ENCODE measurements at places on chromosomes 1 and 21.

GRCh38 chr1:49626472-49626871 lies 397.3 kb downstream of the AGBL4 start:
- DNase-seq, result no peak

DNA sequence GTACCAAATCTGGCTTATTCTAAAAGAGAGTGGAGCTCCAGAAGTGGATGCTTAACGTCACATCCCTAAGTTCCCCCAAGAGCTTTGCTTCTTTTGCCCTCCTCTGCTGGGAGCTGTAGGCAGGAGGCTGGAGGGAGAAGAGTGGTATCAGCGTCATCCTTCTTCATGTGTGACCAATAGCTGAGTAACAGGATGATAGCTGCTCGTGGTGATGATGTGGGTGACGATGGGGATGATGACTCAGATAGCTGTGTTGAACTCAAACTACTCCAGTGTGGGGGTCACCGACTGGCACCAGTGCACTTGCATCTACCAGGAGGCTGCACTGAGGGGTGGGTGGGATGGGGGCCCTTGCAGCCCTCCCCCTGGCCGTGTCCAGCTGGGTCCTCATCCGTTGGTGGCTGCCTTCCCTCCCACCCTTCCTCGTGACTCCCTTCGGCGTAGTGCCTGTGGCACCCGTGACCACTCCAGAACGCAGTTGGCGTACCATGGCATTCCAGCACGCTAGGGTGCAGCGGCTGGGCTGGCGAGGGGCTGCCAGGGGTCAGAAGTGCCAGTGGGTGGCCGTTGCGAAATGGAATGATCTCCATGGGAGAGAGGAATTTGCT lies 1.1 kb downstream of the IGFN1 start:
- DNase-seq, result peak; percentile 79

DNA sequence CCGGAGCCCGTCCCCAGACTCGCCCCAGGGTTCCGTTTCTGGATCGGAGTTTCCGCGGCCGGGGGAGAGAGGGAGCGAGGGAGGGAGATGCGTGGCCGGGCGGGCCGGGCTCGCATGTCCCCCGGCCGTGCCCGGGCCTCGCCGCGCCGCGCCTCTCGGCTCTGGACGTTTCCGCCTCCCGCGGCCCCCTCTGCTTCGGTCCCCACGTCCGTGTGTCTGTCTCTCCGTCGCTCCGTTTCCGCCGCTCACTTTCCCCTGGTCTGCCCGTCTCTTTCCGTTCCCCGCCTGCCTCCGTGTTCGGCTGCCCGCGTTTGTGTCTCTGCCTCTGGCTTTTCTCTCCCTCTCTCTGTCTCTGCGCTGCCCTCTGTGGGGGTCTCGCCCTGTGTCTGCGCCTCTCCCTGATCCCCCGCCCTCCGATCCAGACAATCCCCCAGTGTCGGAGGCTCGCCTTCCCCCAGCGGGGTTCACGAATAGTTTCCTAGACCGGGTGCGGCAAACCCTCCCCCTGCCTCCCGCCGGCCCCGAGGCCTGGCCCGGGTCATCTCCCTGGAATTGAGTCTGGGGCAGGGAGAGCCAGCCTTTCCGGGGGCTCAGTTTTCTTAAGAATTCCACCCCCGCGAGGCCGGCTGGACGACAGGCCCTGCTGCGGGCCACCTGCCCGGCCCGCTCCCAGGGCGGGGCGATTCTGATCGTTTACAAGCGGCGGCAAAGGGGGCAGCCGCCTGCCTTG lies 735 bp downstream of the NBL1 start:
- no peak for DNase-seq

- no peak for DNase-seq
These were observed 511 bp downstream of the ZNF683 start for GRCh38 chr1:26372039-26372438.

DNA sequence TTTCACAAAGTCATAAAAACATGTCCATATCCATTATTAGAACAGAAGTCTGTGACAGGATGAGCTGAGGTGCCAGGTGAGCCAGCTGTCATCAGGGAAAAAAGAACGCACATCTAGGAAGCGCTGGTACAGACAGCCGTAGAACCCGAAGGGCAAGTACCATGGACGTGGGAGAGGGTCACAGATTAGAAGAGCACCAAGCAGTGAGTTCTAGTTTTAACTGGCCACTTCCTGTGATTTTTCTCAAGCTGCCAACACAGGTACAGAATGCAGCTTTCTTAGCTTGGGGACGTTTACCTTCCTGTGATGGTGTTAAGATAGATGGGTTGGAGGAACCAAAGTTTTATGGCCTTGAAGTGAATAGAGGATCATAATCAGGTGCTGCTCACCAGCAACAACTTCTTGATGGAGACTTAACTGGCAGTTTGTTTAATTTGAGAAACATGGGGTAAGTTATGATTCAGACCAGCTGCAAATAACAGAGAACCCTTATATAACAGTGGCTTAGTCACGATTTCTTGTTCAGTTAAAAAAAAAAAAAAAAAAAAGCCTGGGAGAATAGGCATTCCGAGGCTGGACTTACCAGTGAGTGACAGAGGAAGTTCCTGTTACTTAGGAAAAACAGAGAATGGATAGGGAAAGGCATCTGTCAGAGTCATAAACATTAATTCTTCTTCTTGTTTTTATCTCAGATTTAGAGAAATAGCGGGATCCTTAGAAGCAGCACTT lies 30.9 kb downstream of the AGT start:
- DNase-seq, result no peak

Measured in suppressor macrophage (primary cell).